ENCODE measurements at places on chromosomes 13 and 19. TPM values are rescaled to one million over a fixed set of nuclear protein-coding genes. Genes with fewer than 3 reads are reported as not detected.

HCN2 gene
- total RNA-seq, result 0.45 TPM

CD37 gene
- total RNA-seq, result not detected

PPFIA3 gene
- 25.5 TPM for total RNA-seq

VSTM2B gene
- total RNA-seq, result not detected

ZNF493 gene
- 22.3 TPM for total RNA-seq

NR2F6 gene
- total RNA-seq, result 107 TPM

RNF17 gene
- 0.37 TPM for total RNA-seq

CFAP97D2 gene
- total RNA-seq, result not detected

TEX101 gene
- total RNA-seq, result not detected

DAND5 gene
- not detected for total RNA-seq

NLRP7 gene
- not detected for total RNA-seq

NHLRC3 gene
- total RNA-seq, result 7.3 TPM

ZNF547 gene
- total RNA-seq, result 0.66 TPM

C19orf33 gene
- 90.9 TPM for total RNA-seq

ADM5 gene
- 11.6 TPM for total RNA-seq

CBLC gene
- not detected for total RNA-seq

KLK3 gene
- not detected for total RNA-seq

ZNF541 gene
- total RNA-seq, result not detected

PRR36 gene
- not detected for total RNA-seq

ANGPTL8 gene
- total RNA-seq, result not detected

PABPC3 gene
- 0.04 TPM for total RNA-seq

IGFL1 gene
- total RNA-seq, result not detected

NUFIP1 gene
- total RNA-seq, result 4.1 TPM

PLK5 gene
- not detected for total RNA-seq

ZBTB32 gene
- total RNA-seq, result not detected

DCAF15 gene
- 59.6 TPM for total RNA-seq

ZNF177 gene
- 2.9 TPM for total RNA-seq

GRIN3B gene
- not detected for total RNA-seq

KLK2 gene
- 1.5 TPM for total RNA-seq

DLL3 gene
- 7.8 TPM for total RNA-seq

PSG11 gene
- total RNA-seq, result not detected

ZNF738 gene
- total RNA-seq, result 21.9 TPM

KRTDAP gene
- not detected for total RNA-seq

SIGLEC14 gene
- total RNA-seq, result not detected

SARS2 gene
- 44.7 TPM for total RNA-seq

TNNI3 gene
- 1.2 TPM for total RNA-seq

GPR183 gene
- not detected for total RNA-seq

PPP1R37 gene
- total RNA-seq, result 29.2 TPM

PSG1 gene
- not detected for total RNA-seq

GPR4 gene
- 0.04 TPM for total RNA-seq

LPAR6 gene
- total RNA-seq, result 3.3 TPM

HPN gene
- not detected for total RNA-seq

Data from A375 (cell line).